ENCODE measurements at places on chromosomes 6 and 20. TPM values are rescaled to one million over a fixed set of nuclear protein-coding genes. Genes with fewer than 3 reads are reported as not detected.
A peak's percentile ranks its signal among the peaks of the same experiment; 100 is the strongest.

DNA sequence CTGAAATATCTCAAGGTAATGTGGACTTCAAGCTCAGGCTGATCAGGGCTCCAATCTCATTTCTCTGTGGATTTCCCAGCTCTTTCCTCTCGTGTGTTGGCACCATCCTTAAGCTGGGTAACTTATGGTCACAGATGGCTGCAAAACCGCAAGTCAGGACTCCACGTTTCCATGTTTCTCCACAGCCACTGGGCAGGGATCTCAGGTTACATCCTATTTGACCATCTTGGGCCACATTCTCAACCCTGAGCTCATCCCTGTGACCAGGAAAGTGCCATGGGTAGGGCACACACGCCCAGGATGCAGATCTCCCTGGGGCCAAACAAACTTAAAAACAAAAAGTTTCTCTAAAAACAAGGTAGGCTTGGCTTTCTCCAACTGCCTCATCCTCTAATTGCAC, 15.4 kb downstream of the RPS6KA2 start:
- peak; percentile 74 for DNase-seq

DNA sequence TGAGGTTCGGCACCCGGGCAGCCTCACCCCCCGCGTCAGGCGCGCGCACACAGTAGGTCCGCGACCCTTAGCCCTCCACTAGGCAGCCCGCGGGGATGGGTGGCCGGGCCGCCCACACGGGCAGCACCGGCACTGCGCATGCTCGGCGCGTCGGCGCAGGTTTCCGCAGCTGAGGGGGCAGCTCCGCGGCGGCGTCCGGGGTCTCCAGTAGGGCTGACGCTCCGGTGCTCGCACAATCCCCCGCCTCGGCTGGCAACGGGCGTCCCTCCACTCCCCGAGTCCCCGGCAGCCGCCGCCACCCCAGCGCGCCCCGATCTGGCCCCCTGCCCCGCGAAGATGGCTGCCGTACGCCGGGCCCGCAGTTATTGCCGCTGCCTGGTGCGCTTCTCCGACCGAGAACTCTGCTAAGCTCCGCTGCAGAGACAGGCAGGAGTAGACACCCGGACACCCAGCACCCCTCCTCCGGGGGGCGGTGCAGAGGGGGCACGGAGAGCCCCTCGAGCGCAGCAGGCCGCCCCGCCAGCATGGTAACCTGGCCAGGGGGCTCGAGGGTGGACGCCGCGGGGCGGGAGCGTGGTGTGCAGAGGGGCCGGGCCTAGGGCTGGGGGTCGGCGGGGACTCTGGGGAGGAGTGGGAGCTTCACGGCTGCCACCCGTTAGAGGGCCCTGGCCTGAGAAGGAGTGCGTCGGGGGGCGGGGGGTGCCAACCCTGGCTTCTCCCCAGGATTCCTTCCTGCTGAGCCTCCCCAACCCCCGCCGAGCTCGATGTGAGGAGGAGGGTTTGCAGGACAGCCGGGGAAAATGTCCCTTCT, at the start of gene FBXO9:
TSS of gene FBXO9 (plus strand) at position 139 of the 811 bp plus-strand sequence. CDS start at position 525, 386 bp downstream.
- no peak for DNase-seq

DNA sequence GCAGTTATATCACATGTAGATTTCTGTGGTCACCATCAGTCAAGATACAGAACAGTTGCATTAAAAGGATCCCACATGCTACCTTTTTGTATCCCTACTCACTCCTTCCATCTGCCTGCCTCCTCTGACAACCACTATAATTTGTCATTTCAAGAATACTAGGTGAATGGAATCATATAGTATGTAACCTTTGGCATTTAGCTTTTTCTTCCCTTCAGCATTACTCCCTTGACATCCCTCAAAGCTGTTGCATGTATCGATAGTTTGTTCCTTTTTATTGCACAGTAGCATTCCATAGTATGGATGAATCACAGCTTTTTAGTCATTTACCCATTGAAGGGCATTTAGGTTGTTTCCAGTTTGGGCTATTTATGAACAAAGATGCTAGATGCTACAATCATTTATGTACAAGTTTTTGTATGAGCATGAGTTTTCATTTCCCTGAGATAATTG, 26.1 kb downstream of the NCOA7 start:
- no peak for DNase-seq

DNA sequence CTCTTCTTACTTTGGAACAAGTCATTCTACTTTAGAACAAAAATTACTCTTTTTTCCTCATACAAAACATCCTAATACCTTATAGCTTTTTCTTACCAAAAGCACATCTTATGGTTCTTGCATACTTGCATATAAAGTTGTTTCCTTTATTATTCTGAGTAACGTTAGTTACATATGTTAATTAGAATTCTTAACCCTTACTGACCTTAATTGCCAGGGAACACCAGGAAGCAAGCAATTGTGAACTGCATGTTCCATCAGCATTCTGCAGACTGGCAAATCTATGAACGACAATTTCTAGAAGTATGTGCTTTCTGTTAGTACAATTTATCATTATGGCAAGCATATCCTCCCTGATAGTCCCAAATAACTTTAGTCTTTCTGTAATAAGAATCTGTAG, 831.0 kb downstream of the C6orf118 start:
- no peak for DNase-seq

DNA sequence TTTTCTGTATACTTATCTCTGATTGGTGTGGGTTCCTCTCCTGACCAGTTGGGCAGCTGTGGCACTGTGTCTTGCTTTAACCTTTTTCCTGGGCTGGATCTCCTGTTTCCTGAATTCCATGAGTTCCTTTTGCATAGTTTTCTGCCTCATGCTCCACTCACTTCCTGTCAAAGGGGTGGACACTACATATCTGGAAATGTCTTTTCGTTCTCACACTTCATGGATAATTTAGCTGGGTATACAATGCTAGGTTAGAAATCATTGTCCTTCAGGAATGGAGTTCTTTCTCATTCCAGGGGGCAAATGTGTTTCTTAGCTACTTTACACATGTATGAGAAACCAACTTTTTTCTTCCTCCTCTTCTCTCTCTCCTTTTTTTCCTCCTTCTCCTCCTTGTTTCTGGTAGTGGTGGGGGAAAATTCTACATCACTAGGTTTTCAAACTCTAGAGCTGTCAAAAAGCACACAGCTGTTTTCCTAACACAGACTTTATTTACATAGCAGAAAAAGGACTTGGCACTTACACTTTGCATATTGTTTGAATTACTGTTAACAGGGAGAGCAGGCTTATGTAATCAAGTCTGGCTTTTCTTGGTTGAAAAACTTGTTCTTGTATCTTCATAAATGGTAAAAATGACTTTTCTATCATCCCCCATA, 9.0 kb upstream of the DDX27 start:
- peak; percentile 22 for DNase-seq

GRCh38 chr20:43536817-43537440, 21.9 kb upstream of the SGK2 start:
- peak; percentile 61 for DNase-seq

GRCh38 chr6:21710216-21710615, 116.7 kb downstream of the SOX4 start:
- DNase-seq: no peak

- DNase-seq: peak; percentile 91
These were observed 93.7 kb upstream of the EDN1 start for GRCh38 chr6:12196326-12196936.

GRCh38 chr6:35082046-35082732, 59.0 kb downstream of the TCP11 start:
- DNase-seq: no peak

DNA sequence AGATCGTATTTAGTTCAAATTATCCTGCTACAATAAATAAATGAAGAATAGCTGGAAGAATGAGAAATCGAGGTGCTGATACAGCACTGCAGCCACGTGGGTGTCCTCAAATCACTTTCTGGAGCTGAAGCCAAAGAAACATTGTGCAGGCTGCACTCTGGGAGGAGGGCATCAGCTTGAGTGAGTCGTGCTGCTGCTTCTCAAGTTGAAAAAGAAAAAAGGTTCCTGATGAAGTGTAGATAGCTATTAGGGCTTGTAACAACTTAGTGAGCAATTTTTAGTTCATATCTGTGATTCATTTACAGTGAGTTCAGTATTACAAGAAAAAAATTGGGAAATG, 40.5 kb downstream of the DSE start:
- peak; percentile 41 for DNase-seq

GRCh38 chr6:30443657-30444450, 45.5 kb upstream of the HLA-E start:
- DNase-seq: peak; percentile 47

GRCh38 chr6:65633501-65633900, 73.5 kb downstream of the EYS start:
- peak; percentile 56 for DNase-seq

GRCh38 chr6:85436939-85437495, 12.9 kb upstream of the NT5E start:
- DNase-seq: peak; percentile 72

DNA sequence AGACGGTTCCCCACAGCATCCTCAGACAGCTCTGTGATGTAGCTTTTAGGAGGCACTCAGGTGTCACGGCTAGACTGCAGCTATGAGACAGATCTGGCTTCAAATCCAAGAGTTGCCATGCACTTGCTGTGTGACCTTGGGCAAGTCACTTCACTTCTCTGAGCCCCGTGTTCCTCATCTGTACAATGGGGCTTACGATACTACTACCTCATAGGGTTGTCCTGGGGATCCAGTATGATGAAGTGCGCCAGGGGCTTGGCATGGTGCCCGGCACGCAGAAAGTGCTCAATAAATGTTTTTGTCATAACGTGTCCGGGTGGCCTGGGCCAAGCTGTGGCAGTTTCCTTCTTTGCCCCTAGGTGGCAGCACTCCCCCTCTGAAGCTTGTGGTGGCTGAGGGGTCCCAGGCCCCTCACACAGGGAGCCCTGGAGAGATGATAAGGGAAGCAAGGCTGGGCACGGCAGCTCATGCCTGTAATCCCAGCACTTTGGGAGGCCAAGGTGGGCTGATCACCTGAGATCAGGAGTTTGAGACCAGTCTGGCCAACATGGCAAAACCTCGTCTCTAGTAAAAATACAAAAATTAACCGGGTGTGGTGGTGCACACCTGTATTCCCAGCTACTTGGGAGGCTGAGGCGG, 19.1 kb upstream of the CHMP4B start:
- no peak for DNase-seq

DNA sequence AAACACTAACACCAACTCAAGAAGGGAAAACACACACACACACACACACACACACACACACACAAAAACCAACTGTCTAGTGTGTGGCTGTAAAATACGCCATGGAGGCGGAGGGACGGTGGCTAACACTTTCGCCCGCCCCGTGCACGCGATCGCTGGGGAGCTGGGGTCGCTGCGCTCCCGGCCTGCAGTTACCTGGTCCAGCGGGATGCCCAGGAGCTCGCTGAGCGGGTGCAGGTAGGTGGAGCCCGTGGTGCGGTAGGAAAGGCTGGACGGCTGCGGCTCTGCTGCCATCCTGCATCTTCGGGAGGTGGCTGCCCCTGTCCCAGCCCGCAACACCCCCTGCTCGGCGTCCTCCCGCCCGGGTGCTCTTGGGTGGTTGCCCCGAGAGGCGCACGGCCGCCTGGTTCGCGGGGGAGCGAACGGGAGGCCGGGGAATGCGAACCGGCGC, 303 bp downstream of the MBOAT1 start:
- DNase-seq: peak; percentile 63

DNA sequence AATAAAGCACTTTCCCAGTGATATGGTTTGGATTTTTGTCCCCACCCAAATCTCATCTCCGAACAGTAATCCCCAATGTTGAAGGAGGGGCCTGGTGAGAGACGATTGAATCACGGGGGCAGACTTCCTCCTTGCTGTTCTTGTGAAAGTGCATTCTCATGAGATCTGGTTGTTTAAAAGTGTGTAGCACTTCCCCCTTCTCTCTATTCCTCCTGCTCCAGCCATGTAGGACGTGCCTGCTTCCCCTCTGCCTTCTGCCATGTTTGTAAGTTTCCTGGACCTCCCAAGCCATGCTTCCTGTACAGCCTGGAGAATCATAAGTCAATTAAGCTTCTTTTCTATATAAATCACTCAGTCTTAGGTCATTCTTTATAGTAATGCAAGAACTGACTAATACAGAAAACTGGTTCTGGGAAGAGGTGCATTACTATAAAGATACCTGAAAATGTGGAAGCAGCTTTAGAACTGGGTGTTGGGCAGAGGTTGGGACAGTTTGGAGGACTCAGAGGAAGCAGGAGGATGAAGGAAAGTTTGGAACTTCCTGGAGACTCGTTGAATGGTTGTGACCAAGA, 7.4 kb downstream of the EPM2A start:
- DNase-seq: no peak

DNA sequence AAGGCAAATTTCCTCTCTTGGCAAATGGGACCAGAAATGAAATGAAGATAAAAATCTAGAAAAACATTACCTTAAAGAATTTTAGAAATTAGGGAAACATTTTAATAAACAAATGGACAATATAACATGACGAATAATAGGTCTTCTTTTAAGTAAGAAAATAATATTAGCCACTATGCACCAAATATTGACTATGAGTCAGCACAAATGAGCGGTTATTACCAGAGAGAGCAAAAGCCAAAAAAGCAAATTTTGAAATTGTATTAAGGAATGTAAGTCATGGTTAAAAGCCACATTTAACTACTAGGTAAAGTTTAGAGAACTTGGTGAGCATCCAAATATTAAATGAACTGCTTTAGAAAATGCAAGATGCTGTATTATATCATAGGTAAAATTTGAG, 376.6 kb upstream of the JAG1 start:
- DNase-seq: no peak

- DNase-seq: no peak
These were observed 12.9 kb downstream of the AKAP12 start for GRCh38 chr6:151252634-151253033.

DNA sequence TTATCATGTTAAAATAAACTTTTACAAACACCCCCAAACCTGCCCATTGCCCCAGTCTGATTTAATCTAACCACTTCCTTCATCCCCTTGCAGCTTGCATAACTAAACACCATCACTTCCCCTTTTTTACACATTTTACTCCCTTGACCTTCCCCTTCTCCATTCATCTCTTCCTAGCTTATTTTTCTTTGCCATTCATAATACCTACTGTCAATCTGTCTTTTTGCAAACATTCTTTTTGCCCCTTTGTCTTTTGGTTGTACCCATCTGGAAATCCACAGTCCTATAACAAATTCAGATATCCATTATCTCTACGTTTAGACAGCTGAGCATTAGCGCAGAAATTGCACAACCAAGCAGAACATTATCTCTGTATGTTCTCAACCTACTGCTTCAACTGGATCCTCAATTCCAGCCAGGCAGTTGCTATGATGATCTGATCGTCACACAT, 51.2 kb downstream of the C6orf52 start:
- DNase-seq: no peak

GRCh38 chr6:157845493-157846259, 22.6 kb downstream of the SNX9 start:
- DNase-seq: no peak

- DNase-seq: no peak
These were observed 247.6 kb downstream of the MYLK4 start for GRCh38 chr6:2502998-2503674.

The SLC22A7 gene
- total RNA-seq: not detected

The DPM1 gene
- total RNA-seq: 198 TPM

The LRRC1 gene
- total RNA-seq: 18.4 TPM

The SYCP2 gene
- total RNA-seq: 0.79 TPM

The STMND1 gene
- total RNA-seq: not detected

The CCM2L gene
- not detected for total RNA-seq

The TCP1 gene
- 310 TPM for total RNA-seq

The RNGTT gene
- total RNA-seq: 14.3 TPM

The MYCT1 gene
- 0.37 TPM for total RNA-seq

The LCA5 gene
- total RNA-seq: 5.0 TPM

Data from M059J (cell line).